ENCODE measurements at places on chromosomes 12 and 14. TPM values are rescaled to one million over a fixed set of nuclear protein-coding genes. Genes with fewer than 3 reads are reported as not detected.

DNA sequence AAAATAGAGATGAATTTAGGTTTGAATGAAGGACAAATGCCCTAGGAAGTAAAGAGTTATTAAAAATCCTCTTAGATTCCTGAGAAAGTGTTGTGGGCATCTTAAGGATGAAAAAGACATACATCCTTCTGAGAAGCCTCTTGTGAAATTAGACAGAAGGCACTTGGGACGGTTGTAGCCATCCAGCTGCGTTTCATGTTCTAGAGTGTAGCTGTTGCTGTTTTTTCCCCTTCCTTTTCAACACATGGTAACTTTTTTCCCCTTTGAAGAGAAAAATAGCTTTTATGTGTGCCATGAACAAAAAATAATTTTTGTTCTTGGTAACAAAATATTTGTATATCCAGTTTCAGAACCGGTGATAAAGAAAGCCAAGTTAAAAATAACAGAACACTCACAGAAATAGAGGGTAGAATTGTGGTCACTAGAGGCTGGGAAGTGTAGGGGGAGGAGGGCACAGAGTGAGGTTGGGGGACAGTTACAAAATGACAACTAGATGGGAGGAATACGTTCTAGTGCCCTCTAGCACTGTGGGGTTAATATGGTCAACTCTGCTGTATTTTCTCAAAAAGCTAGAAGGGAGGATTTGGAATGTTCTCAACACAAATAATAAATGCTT is 58.4 kb downstream of the PTHLH start:
- no peak for DNase-seq

GRCh38 chr14:54333511-54333910 is 63.3 kb upstream of the CDKN3 start:
- DNase-seq, result no peak

ZDHHC22 gene
- not detected for total RNA-seq

DNA sequence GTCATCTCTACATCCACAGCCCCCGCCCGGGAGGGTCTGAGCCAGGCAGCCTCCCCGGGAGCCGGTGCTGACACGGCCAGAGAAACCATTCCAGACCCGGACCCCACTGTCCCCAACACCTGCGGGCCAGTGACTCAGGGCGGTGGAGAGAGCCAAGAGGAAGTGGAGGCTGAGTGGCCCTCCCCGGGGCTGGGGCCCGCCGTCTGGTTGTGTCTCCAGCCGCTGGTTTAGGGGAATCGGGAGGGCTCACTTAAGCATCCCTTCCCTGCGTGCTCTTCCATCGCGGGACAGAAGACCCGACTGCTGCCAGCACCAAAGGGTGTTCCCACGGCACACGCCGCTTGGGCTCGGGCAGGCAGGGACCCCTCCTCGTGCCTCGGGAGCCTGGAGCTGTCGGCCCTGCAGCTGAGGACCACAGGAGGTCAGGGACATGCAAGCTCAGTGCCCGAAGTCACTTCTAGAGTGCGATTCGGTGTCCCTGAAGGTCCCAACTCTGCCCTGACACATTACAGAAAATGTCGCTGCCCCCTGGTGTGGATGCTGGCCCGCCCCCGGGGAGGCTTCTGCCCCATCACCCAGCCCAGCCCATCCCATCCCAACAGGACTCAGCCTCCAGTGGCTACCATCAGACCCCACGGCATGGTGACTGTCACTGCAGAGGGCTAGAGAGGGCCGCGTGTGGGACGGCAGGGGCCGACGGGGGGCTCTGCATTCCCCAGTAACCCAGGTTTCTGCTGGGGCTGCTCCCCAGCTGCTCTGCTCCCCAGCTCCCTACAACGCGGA is 50.8 kb downstream of the GALNT9 start:
- no peak for DNase-seq

DNA sequence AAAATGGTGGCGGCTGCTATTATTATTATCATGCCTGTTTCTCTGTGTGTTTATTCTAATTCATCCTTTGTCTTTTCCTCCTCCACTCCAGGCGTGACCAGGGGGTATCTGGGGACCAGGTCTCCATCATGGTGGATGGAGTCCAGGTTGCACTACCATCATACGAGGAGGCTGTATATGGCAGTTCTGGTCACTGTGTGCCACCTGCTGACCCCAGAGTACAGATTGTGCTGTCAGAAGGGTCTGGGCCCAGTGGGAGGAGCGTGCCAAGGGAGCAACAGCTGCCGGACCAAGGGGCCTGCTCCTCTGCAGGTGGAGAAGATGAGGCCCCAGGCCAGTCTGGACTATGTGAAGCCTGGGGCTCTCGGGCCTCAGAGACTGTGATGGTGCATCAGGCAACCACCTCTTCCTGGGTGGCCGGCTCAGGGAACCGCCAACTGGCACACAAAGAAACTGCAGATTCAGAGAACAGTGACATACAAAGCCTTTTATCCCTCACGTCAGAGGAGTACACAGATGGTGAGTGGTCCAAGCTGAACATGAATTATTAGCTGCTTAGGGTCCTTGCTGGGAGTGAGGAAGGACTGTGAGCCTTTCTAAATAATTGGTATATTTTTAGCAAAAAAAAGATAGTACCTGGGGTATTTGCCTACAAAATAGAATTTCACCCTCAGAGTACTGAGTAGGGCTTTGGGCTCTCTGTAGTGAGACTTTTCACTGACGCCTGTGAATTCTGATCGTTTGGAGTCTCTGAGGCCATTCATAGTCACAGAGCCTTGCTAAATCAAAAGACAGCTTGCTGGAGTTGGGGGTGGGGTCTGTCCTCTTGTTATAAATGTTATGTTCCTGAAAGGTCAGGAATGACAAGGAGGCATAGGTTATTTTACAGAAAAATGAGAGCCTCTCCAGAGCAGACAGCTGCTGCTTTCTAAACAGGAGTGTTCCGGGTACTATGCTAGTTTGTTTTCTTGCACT is 58.1 kb upstream of the SRSF5 start:
- no peak for DNase-seq

DGLUCY gene
- 30.9 TPM for total RNA-seq

PRORP gene
- total RNA-seq, result 12.5 TPM

GRCh38 chr14:69214393-69214792 is 23.1 kb downstream of the EXD2 start:
- DNase-seq, result no peak

DNA sequence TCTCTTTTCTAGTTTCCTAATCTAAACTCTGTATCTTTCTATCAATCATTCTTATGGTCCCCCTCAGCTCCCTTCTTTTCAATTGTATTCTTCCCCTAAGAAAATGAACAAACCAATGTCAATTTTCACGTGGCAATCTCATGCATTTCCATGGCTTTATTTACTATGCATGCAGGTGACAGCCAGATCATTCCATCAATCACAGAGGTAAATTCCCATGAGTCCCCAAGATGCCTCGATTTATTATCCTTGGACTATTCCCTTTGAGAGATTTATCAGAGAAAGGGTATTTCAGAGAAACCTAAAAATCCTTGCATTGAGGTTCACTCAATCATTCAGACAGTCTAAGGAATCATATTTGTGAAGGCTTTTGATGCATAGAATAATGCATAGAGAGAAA is 301.2 kb downstream of the DIO2 start:
- no peak for DNase-seq

DNA sequence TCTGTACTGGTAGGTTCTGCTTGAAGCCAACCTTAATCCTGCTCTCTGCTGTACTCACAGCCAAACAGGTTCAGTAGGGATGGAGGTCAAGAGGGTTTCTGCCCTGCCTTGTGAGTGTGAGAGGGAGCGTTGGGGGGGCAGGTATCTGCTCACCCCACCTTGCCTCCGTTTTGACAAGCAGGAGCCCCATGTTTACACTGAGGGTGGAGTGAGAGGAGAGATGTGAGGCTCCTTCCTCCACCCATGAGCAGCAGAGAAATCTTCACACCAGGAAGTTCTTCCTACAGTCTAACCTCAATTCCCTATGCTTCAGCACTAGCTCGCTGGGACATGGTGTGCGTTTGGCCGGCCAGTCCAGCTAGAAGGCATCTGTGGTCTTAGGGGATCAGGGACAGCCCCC is 4.2 kb downstream of the KRT80 start:
- no peak for DNase-seq

CCDC197 gene
- total RNA-seq, result not detected

ADAM21 gene
- total RNA-seq, result not detected

PCED1B gene
- total RNA-seq, result 2.3 TPM

BDKRB1 gene
- total RNA-seq, result not detected

SPIC gene
- total RNA-seq, result not detected

DNA sequence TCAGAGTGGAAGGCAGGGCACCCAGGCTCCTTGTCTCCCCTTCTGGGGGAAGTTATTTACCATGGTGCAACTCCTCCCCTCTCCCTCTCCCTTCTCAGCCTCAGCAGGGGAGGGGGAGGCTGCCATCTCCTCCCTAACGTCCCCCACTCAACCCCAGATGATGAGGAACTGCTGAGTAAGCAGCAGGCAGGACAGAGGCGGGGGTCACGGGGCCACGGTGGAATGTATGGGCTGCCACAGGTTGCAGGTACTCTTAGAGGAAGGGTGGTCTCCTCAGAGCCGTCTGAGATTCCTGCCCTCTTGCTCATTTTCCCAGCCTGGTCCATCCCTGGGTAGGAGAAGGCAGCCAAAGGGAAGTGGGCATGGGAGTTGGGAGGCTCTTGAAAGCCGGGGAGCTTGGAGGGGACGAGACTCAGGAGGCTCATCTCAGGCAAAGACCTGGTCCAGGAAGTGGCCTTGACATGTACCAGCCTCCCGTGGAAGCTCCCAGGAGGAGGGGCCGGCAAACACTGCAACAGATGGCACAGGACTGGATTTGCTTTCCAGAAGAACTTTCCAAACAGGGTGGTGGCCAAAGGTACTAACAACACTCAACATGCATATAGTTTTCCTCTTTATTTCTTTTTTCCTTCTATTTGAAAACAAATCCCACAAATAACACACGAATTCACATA is 19.0 kb downstream of the RIN3 start:
- DNase-seq, result no peak

GRCh38 chr12:46389031-46389616 is 16.6 kb upstream of the SLC38A2 start:
- DNase-seq, result no peak

DNA sequence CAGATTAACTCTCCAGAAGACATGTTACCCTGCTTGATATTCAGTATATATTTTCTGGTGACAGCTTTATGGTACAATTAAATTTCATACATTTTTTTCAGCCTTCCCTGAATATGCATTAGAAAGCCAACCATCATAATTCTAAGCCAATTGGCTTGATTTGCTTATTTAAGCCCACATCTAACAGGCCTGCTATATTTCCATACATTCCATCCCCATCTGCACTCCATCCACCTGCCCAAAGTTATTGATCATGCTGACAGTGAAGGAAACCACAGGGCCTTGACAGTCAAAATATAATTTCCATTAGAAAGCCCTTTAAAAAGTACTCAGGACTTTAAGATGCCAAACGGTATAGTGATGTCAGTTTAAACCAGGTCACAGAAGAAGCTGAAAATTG is 164.3 kb downstream of the GXYLT1 start:
- DNase-seq, result no peak

DNA sequence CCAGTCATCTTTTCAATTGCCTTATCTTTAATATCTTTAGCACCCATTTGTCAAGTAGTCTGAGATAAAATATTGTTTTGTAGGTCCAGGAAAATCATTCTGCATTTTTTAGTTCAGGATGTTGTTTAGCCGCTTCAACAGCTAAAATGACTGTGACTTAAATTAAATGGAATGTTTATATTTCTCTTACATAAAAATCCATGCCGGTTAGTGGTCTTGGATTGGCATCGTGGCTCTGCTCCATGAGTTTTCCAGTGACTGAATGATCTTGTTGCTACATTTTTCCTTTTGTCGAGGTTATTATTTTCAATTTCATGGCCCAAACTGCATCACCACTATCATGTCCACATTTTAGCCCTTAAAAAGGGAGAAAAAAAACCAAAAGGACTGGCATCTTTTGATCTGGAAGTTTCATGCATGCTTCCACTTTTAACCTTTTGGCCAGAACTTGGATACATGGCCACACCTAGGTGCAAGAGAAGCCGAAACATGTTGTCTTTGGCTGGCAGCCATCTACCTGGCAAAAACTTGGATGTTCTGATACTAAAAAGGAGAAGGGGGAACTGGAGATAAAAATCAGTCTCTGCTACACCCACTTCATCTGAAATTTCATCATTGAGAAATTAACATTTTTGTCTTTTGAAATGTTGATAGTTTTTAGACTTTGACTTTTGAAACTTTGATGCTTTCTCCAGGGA is 142.4 kb downstream of the OTOGL start:
- no peak for DNase-seq

PKP2 gene
- 6.9 TPM for total RNA-seq

GRCh38 chr12:46808317-46808716 is 17.5 kb downstream of the SLC38A4 start:
- DNase-seq, result no peak

DNA sequence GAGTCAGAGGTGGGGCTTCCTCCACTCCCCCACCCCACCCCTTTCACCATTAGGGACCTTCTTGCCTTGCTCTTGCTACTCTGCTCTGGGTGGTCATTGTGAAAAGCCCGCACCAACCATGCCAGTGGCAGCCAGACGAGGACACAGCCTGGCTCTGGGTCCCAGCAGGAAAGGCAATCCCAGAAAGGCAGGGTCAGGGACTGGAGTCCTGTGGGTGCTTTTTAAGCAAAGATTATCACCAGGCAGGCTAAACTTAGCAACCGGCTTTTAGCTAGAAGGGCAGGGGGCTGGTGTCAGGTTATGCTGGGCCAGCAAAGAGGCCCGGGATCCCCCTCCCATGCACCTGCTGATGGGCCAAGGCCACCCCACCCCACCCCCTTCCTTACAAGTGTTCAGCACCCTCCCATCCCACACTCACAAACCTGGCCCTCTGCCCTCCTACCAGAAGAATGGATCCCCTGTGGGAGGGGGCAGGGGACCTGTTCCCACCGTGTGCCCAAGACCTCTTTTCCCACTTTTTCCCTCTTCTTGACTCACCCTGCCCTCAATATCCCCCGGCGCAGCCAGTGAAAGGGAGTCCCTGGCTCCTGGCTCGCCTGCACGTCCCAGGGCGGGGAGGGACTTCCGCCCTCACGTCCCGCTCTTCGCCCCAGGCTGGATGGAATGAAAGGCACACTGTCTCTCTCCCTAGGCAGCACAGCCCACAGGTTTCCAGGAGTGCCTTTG is 1.2 kb upstream of the GAPDH start:
- DNase-seq, result peak; percentile 60

OVCH1 gene
- total RNA-seq, result not detected

- DNase-seq, result no peak
Observed at GRCh38 chr12:22115711-22116110, 69.7 kb downstream of the CMAS start.

SARNP gene
- 23.1 TPM for total RNA-seq

ACADS gene
- 55.0 TPM for total RNA-seq

DNA sequence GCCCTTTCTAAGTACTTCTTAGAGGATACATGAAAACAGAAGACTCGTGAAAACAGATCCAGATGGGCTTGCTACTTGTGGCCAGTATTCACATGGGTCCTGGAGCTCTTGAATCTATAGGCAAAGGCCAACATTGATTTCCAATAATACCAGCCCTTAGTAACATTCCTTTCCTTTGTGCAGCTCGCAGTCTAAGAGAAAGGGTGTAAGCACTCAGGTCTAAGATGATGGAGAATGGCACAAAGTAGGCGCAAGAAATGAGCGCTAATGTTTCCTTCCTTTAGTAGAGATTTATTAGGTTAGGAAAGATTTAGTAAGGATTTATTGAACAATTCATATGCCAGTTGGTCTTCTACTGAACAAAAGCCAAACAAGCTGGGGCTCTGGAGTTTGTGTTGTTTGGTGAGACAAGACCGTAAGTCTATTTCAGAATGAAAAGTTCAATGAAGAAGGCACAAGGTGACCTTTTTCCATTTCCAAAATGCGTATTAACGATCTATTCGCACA is 525 bp downstream of the RNU6-8 start:
- DNase-seq, result no peak

SLC6A13 gene
- not detected for total RNA-seq

All from body of pancreas (tissue), 4 donors.